Muscle of back (tissue), 13 donors: ENCODE measurements at places on chromosomes 7 and 10. TPM values are rescaled to one million over a fixed set of nuclear protein-coding genes. Genes with fewer than 3 reads are reported as not detected.

GRCh38 chr10:104028146-104028545 lies 57.5 kb downstream of the COL17A1 start:
- DNase-seq: no peak

Gene SPDYE1
- 0.59 TPM for polyA plus RNA-seq

GRCh38 chr10:130495116-130495862 lies 359.1 kb downstream of the GLRX3 start:
- DNase-seq: no peak

Gene LIPK
- polyA plus RNA-seq: not detected

Gene GCK
- polyA plus RNA-seq: 3.7 TPM

Gene SFXN2
- polyA plus RNA-seq: 4.8 TPM

Gene RTKN2
- 5.9 TPM for polyA plus RNA-seq

- DNase-seq: no peak
Measured at GRCh38 chr7:41058986-41059741, 643.7 kb downstream of the INHBA start.

GRCh38 chr7:134174795-134175261 lies 47.7 kb downstream of the LRGUK start:
- DNase-seq: no peak

GRCh38 chr7:45306752-45307305 lies 149.2 kb downstream of the RAMP3 start:
- no peak for DNase-seq

GRCh38 chr10:131909014-131909808 lies 8.4 kb downstream of the PPP2R2D start:
- no peak for DNase-seq

DNA sequence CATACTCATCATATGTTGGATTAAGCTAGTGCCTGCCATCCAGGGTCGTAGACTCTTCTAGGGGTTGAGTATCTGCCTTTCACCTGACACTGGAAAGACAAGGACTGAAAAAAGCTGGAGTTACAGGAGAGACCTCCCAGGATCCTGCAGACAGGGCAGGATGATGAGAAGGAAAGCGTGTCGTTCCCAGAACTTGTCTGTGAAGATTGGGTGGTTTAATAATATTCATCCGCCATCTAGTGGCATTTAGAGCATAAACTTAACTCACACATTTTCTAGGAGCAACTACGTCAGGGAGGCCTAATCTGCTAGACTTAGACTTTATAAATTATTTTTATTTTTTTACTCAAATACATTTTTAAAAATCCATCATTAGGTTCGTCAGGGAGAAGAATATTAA lies 59.6 kb downstream of the ADRB1 start:
- peak; percentile 58 for DNase-seq

Gene MYH16
- polyA plus RNA-seq: 0.21 TPM

- DNase-seq: peak; percentile 60
Measured at GRCh38 chr10:60480865-60481563, 91.3 kb upstream of the ANK3 start.

DNA sequence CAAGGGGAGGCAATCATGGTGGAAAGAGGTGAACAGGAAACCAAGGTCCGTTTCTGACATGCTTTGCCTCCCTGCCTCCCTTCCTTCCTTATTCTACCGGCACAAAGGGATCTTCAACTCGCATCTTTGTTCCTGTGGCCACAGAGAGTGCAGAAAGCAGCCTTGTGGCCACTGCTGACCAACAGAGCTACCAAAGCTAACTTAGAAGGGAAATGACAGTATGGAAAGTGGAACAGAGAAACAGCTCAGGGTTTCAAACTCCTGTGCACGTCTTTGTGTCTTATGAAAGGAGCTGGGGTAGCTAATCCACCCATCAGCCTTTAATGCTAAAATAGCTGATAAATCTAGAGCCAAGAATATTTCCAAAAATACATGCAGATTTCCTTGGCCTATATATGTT lies 588.0 kb downstream of the SORCS1 start:
- no peak for DNase-seq

GRCh38 chr10:6580279-6581029 lies 378 bp upstream of the PRKCQ start:
- DNase-seq: peak; percentile 75

DNA sequence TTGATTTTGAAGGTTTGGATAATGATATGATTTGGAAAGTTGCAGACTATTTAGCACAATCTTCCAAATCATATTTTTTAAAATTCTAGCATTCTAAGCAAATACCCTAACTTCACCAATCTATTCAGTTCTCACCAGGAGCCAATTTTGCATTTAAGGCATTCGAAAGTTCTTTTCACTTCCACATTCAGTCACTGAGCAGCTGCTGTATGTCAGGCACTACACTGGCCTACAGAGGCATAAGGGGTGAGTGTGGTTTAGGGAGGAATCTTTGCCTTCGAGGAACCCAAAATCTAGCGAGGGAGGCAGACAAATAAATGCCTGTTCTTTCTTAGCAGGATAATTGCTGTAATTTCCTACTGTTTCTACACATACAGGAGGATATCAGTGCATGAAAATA lies 10.7 kb upstream of the UCN3 start:
- no peak for DNase-seq

- no peak for DNase-seq
Measured at GRCh38 chr10:23364378-23364777, 19.8 kb upstream of the C10orf67 start.

DNA sequence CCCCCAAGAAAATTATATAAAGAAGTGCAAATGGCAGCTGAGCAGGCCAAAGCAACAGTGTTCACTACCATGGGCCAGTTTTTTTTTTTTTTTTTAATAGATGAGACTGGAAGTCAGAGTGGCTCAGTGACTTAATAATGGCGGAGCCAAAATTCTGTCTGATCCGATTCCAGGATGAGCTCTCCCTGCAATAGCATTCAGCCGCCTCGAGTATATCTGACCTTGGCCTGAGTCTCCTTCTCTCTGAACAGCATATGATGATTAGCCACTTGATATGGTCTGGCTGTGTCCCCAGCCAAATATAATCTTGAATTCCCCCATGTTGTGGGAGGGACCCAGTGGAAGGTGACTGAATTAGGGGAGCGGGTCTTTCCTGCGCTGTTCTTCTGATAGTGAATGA lies 76.7 kb upstream of the PRLHR start:
- no peak for DNase-seq

Gene KEL
- polyA plus RNA-seq: 0.91 TPM

- peak; percentile 36 for DNase-seq
Measured at GRCh38 chr10:99661377-99661763, 2.1 kb downstream of the ENTPD7 start.

DNA sequence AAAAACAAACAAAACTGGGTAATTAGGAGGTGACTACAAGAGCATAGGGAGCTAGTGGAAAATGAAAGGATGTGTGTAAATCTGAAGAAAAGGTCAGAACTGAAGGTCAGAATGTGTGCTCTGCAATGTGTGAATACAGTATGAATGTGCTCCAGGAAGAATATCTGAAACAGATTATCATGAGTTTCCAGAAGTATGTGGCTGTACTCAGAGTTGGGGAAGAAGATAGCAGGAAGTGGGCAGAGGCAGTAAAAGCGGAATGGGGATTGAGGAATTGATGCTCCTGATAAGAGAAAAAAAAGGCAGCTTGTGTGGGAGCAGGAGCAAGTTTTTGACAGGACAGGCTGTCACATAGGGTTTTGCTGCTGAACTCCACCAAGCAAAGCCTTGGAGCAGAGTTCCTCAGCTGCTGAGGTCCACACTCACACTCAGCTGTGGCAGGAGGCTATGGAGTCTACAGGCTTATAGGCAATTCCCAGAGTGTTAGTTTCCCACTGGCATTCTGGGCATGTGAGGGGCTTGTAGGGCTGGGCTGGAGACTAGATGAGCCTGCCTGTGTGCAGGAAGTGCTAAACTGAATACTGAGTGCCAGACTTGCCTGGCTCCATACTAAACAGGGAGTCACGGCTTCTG lies 22.9 kb downstream of the H2AZ2 start:
- no peak for DNase-seq

Gene AQP1
- 100 TPM for polyA plus RNA-seq

DNA sequence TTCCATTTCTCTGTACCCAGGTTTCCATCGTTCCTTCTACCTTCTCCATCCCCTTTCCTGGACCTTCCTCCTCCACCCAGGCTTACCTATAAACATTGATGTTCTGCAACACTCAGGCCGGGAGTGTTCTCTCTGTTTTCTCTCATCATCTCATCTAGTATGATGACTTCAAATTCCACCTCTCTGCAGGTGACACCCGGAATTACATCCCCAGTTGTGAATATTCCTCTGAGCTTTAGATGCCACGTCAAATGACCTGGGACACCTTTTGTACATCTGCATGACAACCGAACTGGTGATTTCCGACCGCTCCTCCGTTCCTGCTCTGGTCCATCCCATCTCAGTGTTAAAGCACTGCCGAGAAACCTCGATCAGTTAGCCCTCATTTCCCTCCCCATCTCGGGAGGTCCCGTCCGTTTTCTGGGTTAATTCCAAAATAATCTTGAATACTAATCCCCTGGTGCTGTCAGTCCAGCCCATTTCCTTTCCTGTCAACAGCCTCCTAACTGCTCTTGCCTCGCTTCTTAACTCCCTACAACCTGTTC lies 76.7 kb upstream of the SAMD8 start:
- DNase-seq: no peak

DNA sequence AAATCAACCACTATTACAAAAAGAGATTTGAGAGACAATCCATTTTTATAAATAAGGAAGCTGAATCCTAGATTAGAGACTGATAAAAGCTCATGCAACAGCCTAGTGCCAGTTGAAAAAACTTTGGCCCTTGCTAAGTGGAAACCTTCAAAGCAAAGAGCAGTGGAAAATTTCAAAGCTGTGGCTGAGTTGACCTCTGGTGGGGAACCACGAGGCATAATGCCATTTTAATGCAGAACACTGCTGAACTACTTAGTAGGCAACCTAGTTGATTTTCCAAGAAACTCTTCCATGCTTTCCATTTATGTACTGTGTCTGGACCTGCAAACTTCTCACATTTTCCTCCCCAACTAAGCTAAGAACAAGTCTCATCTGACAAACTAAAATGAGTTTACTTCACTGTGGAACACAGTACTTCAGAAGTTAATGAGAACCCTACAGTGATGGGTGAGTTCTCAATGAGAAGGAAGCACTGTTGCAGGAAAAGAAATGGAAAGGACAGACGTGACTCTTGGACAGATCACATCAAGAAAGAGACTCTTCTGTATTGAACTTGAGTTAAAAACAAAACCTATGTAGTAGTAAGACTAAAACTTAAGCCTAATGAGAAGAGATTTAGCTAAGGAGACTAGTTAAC lies 19.5 kb downstream of the FZD9 start:
- DNase-seq: peak; percentile 30

Gene LIPJ
- not detected for polyA plus RNA-seq

- DNase-seq: no peak
Measured at GRCh38 chr7:132933072-132933458, 148.8 kb downstream of the CHCHD3 start.

- DNase-seq: no peak
Measured at GRCh38 chr10:105188737-105189462, 547.8 kb downstream of the SORCS3 start.

DNA sequence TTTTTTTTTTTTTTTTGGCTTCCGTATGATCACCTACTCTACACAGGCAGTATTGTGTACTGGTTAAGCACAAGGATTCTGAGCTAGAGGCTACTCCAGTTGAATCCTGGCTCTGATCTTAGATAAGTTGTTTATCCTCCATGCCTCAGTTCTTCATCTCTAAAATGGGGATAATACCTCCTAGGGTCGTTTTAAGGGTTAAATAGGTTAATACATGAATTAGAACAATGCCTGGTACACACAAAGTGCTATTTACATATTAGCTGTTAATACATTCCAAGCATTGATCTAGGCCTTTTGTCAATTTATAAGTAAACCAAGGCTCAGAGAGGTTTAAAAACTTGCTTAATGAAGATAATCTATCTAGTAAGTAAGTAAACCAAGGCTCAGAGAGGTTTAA lies 59.0 kb downstream of the ST7 start:
- no peak for DNase-seq

Gene FAM24B
- 1.9 TPM for polyA plus RNA-seq

GRCh38 chr10:82683945-82684344 lies 809.0 kb downstream of the NRG3 start:
- no peak for DNase-seq

Gene CREB5
- 31.8 TPM for polyA plus RNA-seq
